ENCODE measurements at places on chromosomes 5 and 9.

- no peak for DNase-seq
These were observed 2.7 kb downstream of the S1PR3 start for GRCh38 chr9:88993871-88994460.

GRCh38 chr5:16561660-16562059 lies 55.1 kb downstream of the RETREG1 start:
- DNase-seq: no peak

GRCh38 chr5:72463449-72464052 lies 43.7 kb downstream of the ZNF366 start:
- DNase-seq: no peak

- peak; percentile 96 for DNase-seq
These were observed 91.1 kb downstream of the ZNF608 start for GRCh38 chr5:124655251-124655917.

GRCh38 chr9:86035827-86036440 lies 63.4 kb downstream of the GOLM1 start:
- peak; percentile 48 for DNase-seq

GRCh38 chr5:40594811-40595210 lies 84.9 kb upstream of the PTGER4 start:
- DNase-seq: no peak

GRCh38 chr9:16575986-16576245 lies 294.6 kb downstream of the BNC2 start:
- peak; percentile 47 for DNase-seq

DNA sequence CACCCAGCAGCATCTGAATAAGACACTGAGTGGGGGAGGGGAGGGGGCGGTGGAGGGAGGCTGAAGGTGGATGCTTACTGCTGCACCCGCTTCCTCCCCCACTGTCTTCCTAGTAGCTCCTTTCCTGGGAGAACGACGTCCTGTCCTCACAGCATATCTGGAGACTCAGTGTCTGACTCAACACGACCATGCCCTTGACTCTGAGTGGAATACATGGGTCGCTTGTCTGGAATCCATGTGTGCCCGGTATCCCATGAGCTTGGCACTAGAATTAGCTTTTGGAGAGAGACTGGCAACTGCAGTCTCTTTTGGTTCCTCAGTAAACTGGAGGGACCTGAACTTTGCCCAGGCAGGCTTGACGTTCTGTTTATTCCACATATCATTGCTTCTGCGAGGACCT lies 125.4 kb upstream of the FAM120A start:
- DNase-seq: no peak

GRCh38 chr5:6356578-6357164 lies 21.7 kb downstream of the MED10 start:
- no peak for DNase-seq

GRCh38 chr9:4421847-4422246 lies 68.4 kb upstream of the SLC1A1 start:
- no peak for DNase-seq

DNA sequence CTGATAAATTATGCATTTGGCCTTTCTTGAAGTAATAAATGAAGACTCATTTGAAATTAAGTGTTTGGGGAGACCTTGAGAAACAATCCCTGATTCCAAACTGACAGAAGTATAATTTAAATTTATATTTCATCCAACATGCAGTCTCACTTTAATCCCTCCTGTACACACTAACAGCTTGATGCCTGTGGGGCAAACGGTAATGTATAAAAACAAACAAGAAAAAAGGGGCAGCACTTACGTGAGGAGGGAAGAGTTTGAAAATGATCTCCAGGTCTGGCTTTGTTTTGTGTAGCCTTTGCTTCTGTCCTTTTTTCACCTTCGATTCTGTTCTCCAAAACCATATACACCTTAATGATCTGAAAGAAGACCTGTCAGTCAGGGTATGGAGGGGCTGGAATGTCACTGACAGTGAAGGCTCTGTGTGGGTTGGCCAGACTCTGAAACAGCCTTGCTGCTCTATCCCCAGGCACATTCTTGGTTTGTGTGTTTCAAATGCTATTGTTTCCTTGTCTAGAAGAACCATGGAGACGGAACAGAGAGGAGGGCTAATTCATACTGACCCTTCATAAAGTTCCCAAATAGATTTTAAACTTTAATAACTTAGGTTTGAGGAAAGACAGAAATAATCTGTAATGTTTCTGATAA lies 338.2 kb upstream of the WWC1 start:
- DNase-seq: peak; percentile 92

DNA sequence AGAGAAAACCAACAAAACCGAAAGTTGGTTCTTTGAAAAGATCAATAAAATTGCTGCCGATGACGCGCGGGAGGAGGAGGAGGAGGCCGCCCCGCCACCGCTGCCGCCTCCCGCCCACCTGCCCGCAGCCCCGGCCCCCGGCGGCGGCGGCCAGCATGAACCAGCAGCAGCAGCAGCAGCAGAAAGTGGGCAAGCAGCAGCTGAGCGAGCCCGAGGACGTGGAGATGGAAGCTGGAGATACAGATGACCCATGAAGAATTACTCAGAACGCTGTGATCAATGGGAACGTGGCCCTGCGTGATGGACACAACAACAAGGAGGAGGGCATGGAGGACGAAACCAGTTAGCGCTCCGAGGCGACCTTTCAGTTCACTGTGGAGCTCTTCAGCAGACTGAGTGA lies 53.9 kb upstream of the EFNA5 start:
- no peak for DNase-seq

- peak; percentile 77 for DNase-seq
These were observed 6.6 kb upstream of the MSMP start for GRCh38 chr9:35760651-35761050.

GRCh38 chr5:109855056-109855455 lies 165.3 kb downstream of the MAN2A1 start:
- no peak for DNase-seq

DNA sequence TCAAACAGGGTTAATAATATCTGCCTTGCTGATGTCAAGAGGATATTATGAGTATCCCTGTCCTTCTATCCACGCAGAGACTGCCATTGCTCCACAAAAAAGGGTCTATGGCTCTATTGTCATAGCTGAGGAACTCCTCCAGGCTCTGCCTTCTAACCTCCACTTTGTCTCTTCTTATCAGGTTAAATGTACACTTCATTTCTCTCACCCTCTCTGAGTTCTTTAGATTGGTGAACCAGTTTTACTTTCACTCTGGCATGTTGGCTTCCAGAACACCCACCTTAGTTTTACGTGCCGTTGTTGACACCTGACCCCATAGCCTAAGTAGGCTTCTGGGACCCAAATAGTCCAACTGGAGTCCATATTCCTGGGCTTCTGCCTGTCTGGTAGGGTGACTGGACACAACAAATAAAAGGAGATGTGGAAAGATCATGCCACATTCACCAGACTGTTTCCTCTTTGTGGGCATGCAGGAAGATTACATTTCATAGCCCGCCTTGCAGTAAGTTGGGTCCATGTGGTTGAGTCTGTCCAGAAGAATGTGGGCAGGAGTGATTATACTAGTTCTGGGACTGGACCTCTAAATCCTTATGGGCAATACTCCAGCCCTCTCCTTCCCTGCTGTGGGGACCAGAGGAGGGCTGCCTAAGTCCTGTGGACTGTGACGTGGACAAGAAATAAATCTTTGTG lies 350.4 kb upstream of the CLINT1 start:
- DNase-seq: no peak

DNA sequence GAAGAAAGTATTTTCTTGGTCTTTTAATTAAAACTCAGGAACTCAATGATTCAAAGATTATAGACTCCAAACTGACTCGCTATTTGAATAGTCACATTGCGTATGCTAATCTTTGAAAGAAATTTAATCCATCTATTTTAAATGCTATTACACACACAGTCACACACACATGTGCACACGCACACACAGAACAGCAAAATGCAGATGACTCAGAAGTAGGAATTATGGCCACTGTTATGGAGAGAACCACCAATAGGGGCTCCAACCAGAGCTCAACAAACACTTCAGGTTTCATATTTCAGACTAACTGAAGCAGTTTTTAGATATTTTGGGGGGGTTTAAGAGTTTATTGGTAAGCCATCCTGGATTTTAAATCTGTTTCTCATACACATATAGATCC lies 1917.9 kb downstream of the EFNA5 start:
- peak; percentile 85 for DNase-seq

DNA sequence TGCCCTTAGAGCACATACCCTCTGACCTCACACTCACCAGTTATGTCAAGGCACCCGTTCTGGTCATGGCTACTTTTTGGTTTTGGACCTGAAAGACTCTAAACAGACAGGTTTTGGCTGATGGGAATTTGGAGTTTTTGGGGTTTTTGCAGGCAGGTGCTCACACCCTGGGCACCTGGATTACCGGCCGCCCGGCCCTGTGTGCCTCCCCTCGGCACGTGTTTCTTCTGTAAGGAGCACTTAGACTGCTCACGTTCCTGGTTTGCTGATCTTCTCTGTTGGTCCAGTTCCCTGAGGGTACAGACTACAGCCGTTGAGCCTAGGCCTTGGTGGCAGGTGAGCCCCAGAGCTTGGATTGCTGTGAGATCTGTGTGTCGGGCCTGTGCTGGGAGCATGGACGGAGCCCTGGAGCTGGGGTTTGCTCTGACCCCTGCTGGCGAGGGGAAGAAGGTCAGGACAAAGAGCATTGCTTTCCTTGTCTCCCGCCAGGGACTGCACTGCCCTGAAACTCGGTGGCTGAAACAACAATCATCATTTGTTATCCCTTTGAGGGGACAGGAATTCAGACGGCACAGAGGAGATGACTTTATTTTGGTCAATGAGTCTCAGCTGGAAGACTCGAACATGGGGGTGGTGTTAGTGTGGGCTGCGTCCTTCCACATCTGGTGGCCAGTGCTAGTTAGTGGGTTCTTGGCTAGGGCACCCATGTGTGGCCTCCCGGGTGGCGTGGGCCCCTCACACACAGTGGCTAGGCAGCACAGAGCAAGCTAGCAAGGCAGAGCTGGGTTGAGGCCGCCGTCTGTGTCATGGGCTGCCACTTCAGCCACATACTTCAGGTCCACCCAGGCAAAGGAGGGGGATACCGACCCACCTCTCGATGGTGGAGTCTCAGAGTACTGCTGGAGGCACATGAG lies 76.4 kb downstream of the EHMT1 start:
- no peak for DNase-seq

GRCh38 chr5:10481241-10481935 lies 39.7 kb downstream of the ROPN1L start:
- peak; percentile 88 for DNase-seq

GRCh38 chr9:76271755-76272154 lies 122.5 kb downstream of the RFK start:
- no peak for DNase-seq

GRCh38 chr9:130461218-130461630 lies 16.5 kb downstream of the ASS1 start:
- DNase-seq: peak; percentile 76

DNA sequence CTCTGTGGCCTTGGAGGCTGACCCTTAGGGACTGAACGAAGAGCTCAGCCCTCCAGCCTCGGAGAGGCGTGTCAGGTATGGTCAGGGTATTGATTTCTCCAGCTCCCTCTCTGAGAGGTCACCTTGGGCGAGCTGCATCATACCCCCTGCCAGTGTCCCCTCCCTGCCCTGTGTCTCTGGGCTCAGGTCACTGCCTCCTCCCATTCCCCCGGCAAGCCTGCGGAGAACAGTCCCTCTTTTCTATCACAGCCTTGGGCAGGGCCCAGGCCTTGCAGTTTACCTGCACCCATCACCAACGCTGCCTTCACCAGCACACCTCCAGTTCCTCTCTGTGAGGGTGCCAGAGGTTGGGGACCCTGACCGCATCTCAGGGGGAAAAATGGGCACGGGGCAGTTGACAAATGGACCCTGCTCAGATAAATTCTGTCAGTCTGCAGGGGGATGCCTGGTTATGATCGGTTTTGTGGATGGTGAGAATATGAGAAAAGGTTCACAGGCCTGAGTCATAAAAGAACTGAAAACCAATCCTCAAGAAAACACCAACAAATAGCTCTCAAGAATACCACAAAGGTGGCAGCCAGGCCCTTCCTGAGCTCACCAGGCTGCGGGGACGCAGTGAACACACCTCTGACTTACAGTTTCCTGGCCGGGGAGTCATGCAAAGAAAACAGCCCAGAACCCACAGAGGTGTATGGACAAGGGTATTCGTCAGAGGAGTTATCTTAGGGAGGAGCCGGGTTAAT lies 24.7 kb upstream of the RXRA start:
- DNase-seq: peak; percentile 19

- no peak for DNase-seq
These were observed 55.9 kb downstream of the NDUFAF2 start for GRCh38 chr5:61000887-61001286.

GRCh38 chr5:10126900-10127299 lies 122.8 kb downstream of the ATPSCKMT start:
- DNase-seq: no peak

DNA sequence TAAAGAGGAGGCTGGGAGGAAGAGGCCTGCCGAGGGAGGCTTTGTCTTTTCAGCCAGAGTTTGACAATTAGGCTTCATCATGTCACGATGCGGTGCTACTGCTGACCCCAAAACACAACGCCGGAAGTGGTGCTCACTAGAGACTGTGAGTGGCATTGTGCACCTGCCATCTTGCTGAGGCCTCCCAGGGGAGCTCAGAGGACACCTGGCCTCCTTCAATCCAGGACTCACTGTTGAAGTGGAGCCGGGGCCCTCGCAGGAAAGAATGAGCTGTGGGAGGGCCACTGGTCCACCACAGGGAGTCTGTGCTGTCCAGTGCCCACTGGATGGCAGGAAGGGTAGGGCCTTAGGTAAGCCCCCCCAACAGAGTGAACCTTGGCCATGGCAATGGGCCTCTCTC lies 12.7 kb upstream of the SLC25A48 start:
- DNase-seq: no peak

DNA sequence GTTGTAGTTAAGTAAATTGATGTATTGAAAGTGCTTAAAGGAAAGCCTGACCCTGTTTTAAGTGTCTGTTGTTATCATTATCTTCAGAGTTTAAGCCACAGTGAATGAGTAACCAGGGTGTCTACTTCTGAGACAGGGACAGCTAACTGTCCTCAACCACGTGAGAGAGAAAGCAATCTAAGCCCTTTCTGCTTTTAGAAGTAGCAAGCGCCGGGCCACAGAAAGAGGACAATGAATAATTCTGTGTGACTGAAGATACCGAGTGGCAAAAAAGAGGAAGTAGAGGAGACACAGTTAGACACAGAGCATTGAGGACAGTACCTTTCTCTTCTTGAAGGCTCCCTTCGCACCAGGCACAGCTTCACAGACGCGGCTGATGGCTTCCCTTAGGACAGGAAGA lies 86.3 kb downstream of the S1PR3 start:
- no peak for DNase-seq

GRCh38 chr9:79768194-79768593 lies 196.4 kb downstream of the TLE4 start:
- DNase-seq: no peak

- DNase-seq: no peak
These were observed 74.9 kb downstream of the GCNT4 start for GRCh38 chr5:74977471-74977870.

- DNase-seq: peak; percentile 5
These were observed 409.2 kb downstream of the HTR1A start for GRCh38 chr5:63553073-63553472.

- DNase-seq: no peak
These were observed 18.2 kb downstream of the TMEM215 start for GRCh38 chr9:32801530-32801929.

GRCh38 chr9:21477466-21477865 lies 4.6 kb downstream of the IFNE start:
- no peak for DNase-seq

GRCh38 chr9:71929791-71930440 lies 18.5 kb downstream of the C9orf85 start:
- no peak for DNase-seq
